ENCODE measurements at places on chromosomes 16 and 17. TPM values are rescaled to one million over a fixed set of nuclear protein-coding genes. Genes with fewer than 3 reads are reported as not detected.

The PRDM7 gene
- total RNA-seq: not detected

The PPY gene
- not detected for total RNA-seq

The CACNG1 gene
- total RNA-seq: not detected

The NPIPA5 gene
- total RNA-seq: 0.34 TPM

The PRSS33 gene
- not detected for total RNA-seq

The ITGAE gene
- 41.1 TPM for total RNA-seq

The KRTAP3-1 gene
- total RNA-seq: not detected

The MPV17L gene
- total RNA-seq: not detected

The KRTAP2-1 gene
- total RNA-seq: not detected

The KRTAP2-2 gene
- not detected for total RNA-seq

The CYB561 gene
- 3.0 TPM for total RNA-seq

The KRTAP2-3 gene
- not detected for total RNA-seq

The TEKT3 gene
- not detected for total RNA-seq

The ITGAD gene
- not detected for total RNA-seq

The TLCD2 gene
- total RNA-seq: 0.30 TPM

Data from activated CD4-positive, alpha-beta T cell treated with anti-CD3 and anti-CD28 coated beads for 36 hours (primary cell).